ENCODE measurements at places on chromosomes 2 and 18.
A peak's percentile ranks its signal among the peaks of the same experiment; 100 is the strongest.

DNA sequence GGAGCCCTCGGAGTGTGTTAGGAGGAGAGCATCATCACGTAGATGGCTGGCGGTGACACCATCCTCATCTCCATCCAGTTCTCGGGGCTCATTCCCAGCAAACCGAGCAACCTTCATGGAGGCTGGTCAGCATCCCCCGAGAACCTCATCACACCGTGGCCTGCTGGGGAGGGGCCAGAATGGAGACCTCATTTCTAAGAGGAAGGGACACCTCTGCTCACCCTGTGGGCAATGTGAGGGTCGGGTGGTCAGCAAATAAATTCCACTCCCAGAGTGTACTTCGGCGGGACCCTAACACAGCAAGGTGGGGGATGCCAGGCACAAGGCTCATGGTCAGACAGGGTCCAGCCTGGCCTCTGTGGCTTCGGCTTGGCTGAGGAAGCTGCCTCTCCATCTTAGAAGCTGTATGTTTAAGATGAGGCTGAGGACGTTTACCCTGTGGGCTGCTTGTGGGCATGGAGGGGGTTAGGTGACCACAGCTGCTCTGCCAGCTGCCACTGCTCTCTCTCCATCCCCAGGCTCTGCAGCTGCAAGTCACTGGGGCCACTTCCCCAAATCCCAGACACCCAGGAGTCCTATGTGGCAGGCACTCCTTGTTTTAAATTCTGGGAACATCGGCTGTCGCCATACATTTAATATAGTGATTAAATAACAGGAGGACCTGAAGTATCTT is 56.5 kb upstream of the PXDN start:
- no peak for DNase-seq

DNA sequence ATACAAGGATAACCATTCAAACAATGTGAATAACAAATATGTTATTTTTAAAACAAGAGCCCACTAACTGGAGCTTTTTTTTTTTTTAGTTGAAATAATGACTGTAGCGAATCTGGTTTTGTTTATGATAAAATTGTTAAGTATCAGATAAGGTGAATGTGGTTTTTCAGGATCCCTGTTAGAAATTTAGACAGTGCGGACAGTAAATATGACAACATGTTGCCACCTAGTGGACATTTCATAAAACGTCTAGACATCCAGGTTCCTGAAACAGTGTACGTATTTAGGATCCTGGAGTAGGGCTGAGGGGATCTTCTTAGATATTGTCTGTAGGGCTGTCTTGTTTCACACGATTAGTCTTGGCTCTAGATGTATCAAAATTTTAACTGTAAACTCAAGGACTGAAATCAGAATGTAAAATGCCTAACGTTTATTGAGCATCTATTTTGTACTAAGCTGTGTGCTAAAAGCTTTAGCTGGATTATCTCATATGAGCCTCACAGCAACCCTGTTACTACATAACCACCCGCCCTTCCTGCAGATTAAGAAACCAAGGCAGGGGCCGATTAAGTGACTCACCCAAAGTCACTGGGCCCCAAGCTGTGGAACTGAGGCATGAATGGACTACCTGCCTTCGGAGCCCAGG is 23.9 kb upstream of the CCDC68 start:
- DNase-seq: no peak

- no peak for DNase-seq
Observed at GRCh38 chr2:239311132-239312040, 89.4 kb downstream of the HDAC4 start.

GRCh38 chr2:159455330-159455918 is 160.9 kb downstream of the BAZ2B start:
- DNase-seq: no peak

GRCh38 chr18:36942264-36942663 is 113.3 kb downstream of the KIAA1328 start:
- DNase-seq: no peak

GRCh38 chr2:190535121-190535439 is 558 bp upstream of the NEMP2 start:
- DNase-seq: no peak

DNA sequence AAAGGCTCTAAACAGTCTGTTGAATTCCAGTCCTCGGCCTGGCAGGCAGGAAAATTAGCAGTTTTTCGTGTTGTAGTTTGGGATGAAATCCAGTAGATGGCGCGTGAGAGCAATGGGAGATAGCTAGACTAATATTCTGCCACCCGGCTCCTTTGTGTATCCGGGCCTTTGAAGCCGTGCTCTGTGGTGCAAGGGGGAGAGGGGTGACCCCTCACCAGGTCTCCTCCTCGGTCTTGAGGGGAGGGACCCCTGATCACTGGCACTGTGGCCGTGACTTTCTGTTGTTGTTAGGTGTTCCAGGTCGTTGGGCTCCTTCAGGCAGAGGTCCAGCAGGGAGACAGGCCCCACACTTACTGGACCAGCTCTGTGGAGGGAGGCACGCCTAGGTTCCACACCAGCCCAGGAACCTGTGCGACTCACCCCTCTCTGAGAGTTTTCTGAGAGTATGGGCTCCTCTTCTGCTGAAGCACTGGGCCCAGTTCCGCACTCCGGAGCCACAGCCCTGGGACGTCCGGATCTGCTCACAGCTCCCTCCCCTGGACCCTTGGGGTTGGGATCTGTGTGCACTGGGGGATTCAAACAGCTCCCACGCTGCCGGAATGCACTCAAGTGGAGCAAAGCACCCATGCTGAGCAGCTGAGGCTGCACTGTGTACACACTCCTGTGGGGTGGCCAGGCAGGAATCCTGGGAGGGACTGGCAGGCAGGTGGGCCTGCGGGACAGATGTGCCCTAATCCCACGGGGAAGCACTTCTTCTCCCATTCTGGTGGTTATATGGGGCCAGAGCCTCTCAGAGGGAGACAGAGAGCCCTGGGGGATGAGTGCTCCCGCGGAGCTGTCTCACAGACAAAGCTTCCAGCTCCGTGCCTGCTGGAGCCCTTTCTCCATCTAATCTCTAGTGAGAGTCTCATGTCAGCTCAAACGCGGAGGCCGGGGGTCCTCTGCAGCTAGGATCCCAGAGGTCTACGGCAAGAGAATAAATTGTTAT is 8.8 kb downstream of the GKN2 start:
- DNase-seq: peak; percentile 16

GRCh38 chr2:101559551-101559950 is 84.6 kb upstream of the RFX8 start:
- no peak for DNase-seq

DNA sequence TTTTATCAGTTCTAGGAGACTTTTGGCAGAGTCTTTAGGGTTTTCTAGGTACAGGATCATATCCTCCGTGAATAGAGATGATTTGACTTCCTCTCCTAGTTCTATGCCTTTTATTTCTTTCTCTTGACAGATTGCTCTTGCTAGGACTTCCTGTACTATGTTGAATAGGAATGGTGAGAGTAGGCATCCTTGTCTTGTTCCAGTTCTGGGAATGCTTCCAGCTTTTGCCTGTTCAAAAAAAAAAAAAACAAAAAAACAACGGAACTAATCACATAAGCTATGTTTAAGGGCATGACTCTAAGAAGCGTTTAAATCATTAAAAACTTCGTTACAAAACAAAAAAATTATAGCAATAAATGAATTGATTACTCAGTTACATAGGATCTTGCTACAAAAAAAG is 145.7 kb downstream of the NUP35 start:
- DNase-seq: peak; percentile 1

DNA sequence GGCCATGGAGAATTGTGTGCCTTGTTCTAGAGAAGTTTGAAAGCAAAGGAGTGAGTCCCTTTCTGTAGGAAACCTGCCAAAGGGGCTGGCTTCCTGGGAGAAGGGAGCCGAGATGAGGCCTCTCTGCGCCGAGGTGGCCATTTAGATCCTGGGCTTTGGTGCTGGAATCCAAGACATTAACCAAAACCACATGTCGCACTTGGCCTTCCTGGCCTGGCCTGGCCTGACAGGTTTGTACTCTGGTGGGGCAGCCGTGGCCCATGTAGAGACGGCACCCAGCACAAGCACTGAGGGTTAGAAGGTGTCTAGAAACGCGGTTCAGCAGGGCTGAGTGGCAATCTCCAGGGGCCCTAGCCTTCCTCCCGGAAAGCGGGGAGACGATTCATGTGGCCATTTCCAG is 7.1 kb downstream of the CNNM3 start:
- no peak for DNase-seq

GRCh38 chr2:240603081-240603835 is 16.7 kb downstream of the CAPN10 start:
- no peak for DNase-seq

GRCh38 chr2:233838726-233839446 is 15.4 kb downstream of the HJURP start:
- no peak for DNase-seq

DNA sequence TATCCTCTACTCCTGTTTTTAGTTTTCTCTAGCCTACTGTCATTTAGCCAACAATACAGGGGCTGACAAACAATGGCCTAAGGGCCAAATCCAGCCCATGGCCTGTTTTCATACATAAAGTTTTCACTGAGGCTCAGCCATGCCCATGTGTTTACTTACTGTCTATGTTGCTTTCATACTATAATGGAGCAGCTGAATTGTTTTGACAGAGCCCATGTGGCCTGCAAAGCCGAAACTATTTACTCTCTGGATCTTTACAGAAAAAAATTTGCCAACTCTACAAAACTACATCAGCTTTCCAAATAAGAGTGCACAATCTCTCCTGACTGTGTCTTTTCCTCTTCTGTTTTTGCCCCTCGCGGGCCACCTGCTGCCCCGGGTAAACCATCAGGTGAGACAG is 24.0 kb downstream of the LGALSL start:
- no peak for DNase-seq

GRCh38 chr2:161269111-161269510 is 39.1 kb upstream of the PSMD14 start:
- no peak for DNase-seq

DNA sequence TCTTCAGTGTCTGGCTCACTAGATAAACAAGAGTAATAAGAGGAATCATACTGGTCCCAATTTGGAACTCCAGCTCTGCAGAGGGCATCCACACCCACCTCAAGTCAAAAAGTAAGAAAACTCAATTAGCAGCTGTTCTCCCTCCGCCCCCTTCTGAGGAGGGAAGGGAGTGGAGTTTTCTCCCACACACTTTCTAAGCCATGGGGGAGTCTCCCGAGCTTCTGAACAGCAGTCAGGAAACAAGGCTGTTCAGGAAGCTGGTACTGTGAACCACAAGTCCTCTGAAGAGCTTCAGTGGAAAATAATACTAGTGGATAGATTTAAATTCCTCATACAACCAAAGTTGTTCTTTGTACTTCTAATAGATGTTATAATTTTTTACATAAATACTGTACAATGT is 32.9 kb upstream of the SPTBN1 start:
- no peak for DNase-seq

GRCh38 chr18:76503649-76504386 is 8.8 kb upstream of the ZNF516 start:
- DNase-seq: no peak
